Activated naive CD8-positive, alpha-beta T cell treated with anti-CD3 and anti-CD28 coated beads for 36 hours (primary cell): ENCODE measurements at places on chromosomes 5 and 9. TPM values are rescaled to one million over a fixed set of nuclear protein-coding genes. Genes with fewer than 3 reads are reported as not detected.

GRCh38 chr5:3796736-3797135 is 201.1 kb downstream of the IRX1 start:
- no peak for DNase-seq

- DNase-seq = peak; percentile 22
Observed at GRCh38 chr5:117454716-117455212, 880.1 kb upstream of the SEMA6A start.

DNA sequence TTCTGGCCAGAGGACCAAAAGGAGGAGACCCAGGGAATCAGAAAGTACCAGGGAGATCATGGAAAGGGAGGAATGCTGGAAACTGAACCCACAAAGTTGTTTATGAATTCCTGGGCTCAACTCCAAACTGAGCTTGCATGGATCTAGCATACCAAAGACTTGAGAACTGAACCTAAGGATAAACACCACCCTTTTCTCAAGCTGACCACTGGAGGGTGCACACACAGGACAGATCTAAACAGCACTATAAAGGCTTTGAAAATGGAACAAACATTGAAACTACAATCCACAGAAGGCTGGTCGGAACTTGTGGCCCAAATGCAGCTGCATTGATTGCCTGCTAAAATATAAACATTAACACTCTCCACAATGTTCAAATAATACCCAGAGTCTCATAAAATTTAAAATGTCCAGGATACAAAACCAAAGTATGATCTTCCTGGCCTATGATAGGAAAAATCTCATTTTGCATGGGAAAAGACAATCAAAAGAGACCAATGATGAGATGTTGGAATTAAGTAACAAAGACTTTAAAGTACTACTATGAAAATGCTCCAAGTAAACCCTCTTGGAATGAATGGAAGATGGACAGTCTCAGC is 15.6 kb upstream of the IRF1 start:
- DNase-seq = peak; percentile 5

The SAXO1 gene
- total RNA-seq = not detected

The ZNF367 gene
- 40.9 TPM for total RNA-seq
